ENCODE measurements at places on chromosomes 12 and 14.
A peak's percentile ranks its signal among the peaks of the same experiment; 100 is the strongest.

- DNase-seq, result no peak
Measured at GRCh38 chr12:64585104-64585503, 25.2 kb upstream of the RASSF3 start.

- DNase-seq, result no peak
Measured at GRCh38 chr14:94054936-94055335, 26.1 kb downstream of the DDX24 start.

- no peak for DNase-seq
Measured at GRCh38 chr12:116861320-116861719, 19.9 kb downstream of the HRK start.

DNA sequence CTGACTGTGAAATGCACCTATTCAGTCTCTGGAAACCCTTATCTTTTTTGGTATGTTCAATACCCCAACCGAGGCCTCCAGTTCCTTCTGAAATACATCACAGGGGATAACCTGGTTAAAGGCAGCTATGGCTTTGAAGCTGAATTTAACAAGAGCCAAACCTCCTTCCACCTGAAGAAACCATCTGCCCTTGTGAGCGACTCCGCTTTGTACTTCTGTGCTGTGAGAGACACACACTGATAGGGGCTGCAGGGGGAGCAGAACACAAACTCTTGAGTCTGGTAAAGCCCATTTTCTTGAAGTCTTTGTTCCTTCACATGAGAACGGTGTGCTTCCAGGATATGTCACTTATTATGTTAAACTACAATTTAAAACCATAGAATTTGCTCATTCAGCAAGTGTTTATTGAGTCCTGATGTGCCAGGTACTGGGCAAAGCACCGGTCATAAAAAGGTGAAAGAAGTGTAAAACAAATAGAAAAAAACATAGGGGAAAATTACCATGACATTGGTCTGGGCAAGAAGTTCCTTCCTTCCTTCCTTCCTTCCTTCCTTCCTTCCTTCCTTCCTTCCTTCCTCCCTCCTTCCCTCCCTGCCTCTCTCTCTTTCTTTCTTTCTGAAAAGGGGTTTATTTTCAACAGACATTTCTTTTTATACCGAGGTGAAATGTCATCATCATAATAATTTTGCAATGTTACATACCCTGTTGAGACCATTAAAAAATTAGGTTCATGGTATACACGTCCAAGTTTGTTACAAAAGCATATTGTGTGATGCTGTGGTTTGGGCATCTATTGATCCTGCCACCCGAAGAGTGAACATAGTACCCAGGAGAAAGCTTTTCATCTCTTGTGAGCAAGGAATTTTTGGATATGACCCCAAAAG lies 50.7 kb upstream of the OR4E1 start:
- no peak for DNase-seq

DNA sequence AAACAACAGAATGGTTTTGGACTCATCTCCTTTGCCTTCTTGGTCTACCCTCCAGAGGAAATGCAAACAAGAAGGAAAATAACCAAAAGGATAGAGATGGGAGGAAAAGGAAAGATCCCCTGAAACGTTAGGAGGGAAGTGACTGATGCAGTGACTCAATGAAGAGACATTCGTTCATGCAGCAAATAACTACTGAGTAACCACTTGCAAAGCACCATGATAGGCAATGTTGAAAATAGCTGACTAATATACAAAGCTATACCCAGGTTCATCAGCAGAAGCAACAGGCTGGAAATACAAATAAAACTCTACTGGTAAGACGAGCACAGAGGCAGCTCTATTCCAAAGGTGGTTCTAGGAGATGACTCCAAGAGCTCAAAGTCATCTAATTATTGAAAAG lies 41.8 kb downstream of the R3HDM2 start:
- DNase-seq, result no peak

GRCh38 chr12:32920506-32921085 lies 24.0 kb upstream of the PKP2 start:
- DNase-seq, result no peak

- no peak for DNase-seq
Measured at GRCh38 chr12:106493531-106493930, 89.3 kb upstream of the RFX4 start.

- no peak for DNase-seq
Measured at GRCh38 chr14:23085458-23085857, 9.5 kb downstream of the ACIN1 start.

GRCh38 chr12:49750027-49750995 lies 9.0 kb downstream of the TMBIM6 start:
- no peak for DNase-seq

DNA sequence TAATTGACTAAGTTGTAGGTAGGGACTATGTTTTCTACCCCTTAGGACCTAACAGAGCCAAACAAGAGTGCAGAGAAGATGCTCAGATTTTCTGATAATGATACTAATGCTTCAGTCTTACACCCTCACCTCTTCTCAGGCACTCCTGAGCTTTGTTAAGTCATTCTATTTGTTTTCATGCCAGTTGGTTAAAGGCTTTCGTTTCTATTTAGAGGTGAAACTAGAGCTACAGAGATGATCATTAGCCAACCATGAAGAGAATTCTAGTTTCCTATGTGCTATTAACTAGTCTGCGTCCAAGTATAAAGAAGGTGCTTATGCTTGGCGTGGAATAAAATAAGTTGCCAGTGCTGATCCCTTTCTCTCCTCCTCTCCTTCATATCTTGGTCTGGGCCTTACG lies 34.6 kb upstream of the PYGL start:
- peak; percentile 25 for DNase-seq

GRCh38 chr12:96427269-96427729 lies 27.1 kb upstream of the CDK17 start:
- DNase-seq, result no peak

GRCh38 chr14:101561145-101561896 lies at the start of gene DIO3:
TSS of gene DIO3 (plus strand) at chr14:101561495.
- DNase-seq, result no peak

DNA sequence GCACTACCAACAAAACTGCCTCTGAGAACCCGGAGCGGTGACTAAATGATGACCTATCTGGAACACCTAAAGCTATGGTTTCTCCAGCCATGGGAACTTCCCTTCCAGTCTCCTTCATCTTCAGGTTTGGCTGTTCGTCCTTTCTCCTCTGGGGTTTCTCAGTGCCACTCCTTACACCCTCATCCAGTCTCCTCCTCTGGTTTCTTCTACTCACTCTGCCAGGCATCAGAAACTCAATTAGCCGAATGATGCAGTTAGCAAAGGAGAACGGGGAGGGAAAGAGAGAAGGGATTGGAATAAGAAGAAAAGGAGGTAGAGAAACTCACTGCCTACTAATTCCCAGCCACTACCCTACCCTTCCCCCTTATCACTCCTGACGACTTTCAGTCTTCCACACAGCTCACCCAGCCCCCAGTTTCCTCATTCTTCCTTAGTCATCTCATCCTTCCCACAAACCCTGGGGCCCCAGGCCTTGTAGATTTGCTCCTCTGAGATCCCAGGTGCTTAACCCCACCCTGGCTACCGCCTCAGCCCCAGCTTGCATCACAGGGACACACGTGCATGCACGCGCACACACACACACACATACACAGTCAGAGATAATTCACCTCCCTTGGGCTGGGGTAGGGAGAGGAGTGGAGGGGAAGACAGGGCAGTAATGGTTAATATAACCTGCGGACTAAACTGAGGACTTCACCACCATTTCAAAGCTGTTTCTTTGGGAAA lies 13.0 kb downstream of the FGD6 start:
- DNase-seq, result no peak

DNA sequence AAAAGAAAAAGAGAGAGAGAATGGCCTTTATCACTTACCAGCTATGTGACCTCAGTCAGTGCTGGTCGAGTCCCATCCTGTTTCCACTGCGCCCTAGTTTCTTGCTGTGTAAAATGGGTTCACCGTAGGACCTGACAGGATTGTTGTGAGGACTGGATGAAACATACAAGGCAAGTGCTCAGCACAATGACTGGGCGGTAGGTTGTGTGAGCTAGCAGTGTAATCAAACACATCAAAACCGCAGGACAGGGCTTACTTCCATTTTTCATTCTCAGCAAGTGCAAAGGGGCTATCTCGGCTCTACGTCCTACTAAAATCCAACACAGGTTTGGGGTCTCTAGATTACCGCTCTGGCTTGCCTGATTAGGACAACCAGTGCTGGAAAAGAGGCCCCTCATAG lies 36.4 kb upstream of the ATXN2 start:
- no peak for DNase-seq

GRCh38 chr12:130993759-130994670 lies 40.3 kb downstream of the ADGRD1 start:
- no peak for DNase-seq

GRCh38 chr14:53938136-53938837 lies 18.3 kb downstream of the BMP4 start:
- DNase-seq, result no peak

DNA sequence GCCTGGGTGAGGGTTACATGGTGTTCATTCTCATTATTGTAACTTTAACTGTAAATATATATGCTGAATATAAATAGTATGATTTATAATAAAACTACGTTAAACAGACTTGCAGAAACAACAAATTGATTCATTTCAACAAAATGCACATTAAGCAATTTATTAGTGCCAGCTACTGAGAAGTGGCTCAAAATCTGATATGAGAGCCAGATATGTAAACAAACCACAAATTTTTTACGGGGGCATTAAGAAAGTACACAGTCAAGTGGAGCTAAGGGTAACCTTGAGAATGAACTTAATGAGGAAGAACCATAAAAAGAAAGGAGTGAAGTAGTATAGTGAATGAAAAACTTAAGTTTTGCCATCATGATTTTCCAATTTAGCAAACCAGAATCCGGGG lies 40.3 kb downstream of the CEP128 start:
- DNase-seq, result no peak

DNA sequence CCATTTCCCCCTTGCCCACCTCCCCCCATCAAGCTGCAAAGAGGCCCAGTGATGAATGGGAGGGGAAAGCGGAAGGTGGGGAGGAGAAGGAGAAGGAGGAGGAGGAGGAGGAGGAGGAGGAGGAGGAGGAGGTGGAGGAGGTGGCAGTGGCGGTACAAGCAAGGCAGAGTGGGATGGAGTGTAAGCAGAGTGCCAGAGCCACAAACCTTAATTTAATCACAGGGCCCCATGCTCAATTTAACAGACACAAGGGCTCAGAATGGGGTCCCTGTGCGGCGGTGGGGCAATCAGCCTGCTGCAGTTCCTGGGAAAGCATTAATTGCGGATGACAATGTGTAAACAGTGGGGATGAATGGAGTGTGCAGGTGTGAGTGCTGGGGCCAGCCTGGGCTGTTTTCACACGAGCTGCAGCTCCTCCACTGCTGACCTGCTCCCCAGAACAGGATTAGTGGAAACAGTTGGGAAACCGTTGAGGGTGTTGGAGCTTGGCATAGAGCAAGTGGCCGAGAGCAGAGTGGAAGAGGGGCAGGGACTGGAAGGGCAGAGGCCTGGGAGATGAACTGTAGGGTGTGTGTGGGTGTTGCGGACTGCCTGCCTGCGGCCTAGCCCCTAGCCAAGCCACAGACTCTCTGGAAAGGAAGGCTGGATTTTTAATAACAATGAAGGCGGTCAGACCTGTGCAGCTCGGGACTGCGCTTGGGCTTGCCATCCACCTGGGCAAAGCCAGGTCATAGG lies 36.4 kb upstream of the SMOC1 start:
- no peak for DNase-seq

- no peak for DNase-seq
Measured at GRCh38 chr12:70176290-70176689, 66.9 kb upstream of the CNOT2 start.

GRCh38 chr12:51959211-51959610 lies 7.7 kb downstream of the ACVR1B start:
- DNase-seq, result no peak

- DNase-seq, result no peak
Measured at GRCh38 chr14:63193236-63193635, 11.0 kb upstream of the RHOJ start.

DNA sequence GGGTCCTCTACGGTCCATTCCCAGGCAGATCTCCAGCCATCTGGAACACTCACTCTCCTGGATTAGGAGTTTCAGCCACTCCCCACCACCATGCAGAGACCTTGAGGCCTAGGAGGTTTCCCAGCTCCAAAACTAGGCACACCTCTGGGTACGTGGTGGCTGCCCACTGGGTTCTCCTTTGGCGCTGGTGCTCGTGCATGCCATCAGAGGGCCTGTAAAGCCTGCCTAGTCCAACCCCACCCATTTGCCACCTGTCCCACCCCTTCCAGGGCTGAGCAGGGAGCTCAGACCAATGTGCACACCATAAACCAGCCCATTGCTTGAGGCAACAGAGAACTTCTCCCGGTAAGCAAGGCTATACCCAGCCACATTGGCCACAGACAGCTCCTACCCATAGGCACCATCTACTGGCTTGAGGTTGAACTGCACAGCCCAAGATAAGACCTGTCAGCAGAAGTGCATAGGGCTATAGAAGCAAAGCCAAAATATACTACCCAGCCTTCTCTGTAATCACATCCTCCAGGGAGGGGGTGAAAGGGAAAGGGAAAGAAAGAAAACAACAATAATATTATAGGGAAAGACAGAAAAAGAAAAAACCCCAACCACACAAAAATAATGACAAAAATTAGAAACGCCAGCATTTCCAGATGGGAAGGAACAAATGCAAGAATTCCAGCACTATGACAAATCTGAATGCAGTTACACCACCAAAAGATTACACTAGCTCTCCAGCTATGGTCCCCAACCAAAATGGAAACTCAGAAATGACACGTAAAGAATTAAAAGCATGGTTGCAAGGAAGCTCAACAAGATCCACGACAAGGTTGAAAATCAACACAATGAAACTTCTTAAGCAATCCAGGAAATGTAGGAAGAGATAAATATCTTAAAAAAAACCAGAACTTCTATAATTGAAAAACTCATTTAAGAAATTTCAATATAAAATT lies 111.9 kb upstream of the CCDC175 start:
- DNase-seq, result peak; percentile 12

DNA sequence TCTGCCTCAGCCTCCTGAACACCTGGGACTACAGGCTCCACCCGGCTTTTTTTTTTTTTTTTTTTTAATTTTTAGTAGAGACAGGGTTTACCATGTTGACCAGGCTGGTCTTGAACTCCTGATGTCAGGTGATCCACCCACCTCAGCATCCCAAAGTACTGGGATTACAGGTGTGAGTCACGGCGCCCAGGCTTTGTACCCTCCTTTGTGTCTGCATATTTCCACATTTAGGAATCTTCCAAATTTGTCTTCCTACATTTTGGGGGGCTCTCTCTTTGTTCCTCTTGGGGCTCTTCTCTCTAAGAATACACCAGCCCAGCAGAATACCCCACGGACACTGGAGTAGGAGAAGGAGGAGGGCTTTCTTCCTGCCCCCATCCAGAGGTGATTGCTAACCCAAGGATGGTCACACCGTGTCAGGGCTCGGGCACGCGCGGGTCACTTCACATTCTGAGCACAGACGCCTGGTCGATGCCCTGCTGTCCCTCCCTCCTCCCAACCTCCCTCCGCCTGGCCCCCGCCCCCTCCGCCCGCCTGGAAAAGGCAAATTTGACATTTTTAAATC lies 2.1 kb upstream of the DNAJC22 start:
- DNase-seq, result no peak
